ENCODE measurements at places on chromosomes 2 and 18.

DNA sequence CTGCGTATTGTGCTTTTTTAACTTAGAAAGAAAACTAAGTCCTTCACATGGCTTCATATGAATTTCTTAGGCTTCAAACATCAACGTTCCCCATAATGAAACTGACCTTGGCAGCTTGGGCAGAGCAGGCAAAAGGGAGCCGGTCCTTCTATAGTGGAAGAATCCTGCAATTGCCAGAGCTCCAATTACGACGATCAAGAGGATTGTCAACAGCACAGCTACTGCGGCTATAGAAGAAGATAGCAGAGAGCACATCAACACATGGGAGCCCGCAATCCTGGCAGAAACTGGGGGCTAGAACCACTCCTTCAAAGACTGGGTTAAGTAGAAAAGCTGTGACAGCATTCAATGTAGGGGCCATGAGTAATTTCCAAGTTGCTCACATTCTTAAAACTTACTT is 69.8 kb downstream of the DHRS9 start:
- no peak for DNase-seq

DNA sequence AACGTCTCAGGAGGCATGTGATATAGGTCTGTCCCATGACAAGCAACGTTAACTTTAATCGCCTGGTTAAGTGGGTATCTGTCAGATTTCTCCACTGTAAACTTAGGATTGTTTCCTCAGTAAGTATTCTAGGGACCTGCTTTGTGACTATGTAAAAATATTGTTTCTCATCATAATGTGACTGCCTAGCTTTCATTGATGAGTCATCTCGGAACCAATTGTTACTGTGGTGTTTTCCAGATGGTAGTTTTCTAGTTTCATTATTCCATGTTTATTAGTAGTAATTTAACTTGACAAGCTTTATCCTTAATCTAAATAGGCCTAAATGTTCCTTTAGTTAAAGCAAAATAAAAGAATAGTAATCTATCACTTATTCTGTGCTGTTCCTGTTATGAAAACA is 28.2 kb upstream of the GATA6 start:
- DNase-seq = no peak

DNA sequence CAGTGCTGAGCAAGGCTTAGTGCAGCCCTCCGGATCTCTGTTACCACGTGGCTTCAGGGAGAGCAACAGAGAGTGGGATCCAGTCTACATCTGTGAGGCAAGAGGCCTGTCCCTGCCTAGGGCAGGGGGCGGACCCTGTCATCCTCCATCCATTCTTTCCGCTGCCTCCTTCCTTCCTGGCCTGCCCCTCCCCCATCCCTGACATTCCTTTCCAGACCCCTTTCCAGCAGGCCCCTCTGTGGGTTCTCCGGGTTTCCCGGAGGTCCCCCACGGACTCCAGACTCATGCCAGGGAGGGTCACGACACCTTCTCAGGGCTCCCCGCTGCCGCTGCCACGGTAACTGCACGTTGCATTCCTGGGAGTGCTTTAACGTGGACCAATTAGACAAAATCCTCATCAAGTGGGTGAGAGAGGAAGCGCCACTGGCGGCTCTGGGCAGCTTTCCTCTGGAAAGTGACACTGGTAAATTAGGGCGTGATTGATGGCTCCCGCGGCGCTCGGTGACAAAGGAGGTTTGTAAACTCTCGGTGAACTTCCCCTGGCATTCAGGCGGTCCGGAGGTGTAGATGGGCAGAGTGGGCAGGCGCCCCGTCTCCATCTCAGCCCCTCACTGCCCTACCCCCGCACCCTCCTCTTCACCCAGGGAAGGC is 11.4 kb downstream of the ATOH8 start:
- DNase-seq = no peak

GRCh38 chr2:70906439-70907005 is 29.2 kb upstream of the ATP6V1B1 start:
- DNase-seq = no peak

GRCh38 chr2:191023235-191023679 is 9.3 kb upstream of the STAT1 start:
- no peak for DNase-seq

DNA sequence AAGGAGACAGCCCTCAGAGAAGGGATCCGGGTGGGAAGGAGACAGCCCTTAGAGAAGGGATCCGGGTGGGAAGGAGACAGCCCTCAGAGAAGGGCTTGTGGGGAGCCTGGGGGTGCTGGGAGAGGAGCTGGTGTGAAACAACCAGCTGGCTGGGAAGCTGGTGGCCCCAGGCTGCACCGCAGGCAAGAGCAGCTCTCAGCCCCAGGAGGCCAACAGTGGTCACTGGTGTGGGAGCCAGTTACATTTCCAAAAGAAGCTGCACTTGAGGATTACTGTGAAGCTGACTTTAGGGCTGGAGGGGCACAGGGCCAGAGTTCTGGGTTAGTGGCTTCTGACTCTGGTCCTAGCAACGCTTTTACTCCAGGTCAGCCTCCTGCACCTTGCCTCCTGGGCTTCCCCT is 3.3 kb downstream of the HES6 start:
- DNase-seq = no peak

DNA sequence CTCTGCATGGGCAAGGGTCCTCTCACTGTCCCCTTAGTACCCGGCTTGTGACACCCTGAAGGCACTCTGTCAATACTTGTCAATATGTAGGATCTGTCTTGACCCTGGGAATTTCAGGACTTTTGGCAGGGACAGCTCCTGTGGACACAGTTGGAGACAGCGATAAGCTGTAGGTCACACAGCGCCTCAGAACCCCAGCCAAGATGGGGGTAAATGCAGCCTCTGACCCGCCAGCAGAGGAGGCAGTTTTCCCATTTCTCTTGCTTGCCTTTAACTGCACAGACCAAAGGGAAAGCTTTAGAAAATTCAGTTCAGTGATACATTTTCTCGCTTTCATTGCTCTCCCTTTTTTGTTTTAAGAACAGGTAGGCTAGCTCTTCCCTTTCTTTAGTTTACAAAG is 54.8 kb upstream of the KLHL29 start:
- DNase-seq = no peak

DNA sequence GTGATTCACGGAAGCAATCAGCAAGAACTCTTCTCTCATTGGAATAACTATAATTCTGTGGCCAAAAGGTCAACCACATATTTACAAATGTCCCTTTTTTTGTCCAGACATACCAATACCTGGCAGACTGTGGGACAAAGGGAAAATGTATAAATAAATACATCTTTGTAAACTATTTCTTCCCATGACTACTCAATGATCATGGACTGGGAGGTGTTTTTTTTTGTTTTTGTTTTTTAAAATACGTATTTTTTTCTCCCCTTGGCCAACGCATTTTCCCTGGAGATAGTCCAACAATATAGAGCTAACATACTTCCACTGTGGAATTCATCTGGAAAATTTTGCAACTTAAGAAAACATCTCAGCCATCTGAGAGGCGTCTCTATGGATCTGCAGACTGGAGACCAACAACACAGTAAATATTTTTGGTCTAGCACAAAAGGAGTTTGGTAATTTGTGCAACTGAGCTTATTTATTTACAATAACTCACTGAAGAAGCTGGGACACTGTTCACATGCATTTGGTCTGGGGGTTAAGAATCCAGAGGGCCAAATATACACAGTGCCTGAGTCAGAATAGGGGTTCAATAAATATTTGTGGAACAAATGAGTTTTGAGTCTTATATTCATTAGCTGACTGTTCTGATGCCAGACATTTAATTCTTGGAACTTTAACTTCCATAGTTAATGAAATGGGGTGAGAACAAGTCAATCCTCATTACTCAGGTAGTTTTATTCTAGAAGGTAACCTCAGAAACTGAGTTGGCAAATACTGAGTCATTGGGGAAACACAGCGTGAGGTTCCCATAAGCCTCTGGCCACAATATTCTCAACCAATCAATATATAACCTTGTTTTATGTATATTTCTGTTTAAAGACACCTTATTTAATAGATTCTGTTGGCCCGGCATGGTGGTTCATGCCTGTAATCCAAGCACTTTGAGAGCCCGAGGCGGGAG is 36.2 kb downstream of the CCBE1 start:
- DNase-seq = no peak

GRCh38 chr18:37659906-37660305 is 94.3 kb upstream of the CELF4 start:
- DNase-seq = no peak

- no peak for DNase-seq
Measured at GRCh38 chr2:18883616-18884456, 294.5 kb upstream of the NT5C1B start.

- DNase-seq = no peak
Measured at GRCh38 chr18:54031243-54031642, 193.2 kb downstream of the MBD2 start.

GRCh38 chr2:62200868-62201267 is 5.0 kb downstream of the B3GNT2 start:
- no peak for DNase-seq

- peak; percentile 41 for DNase-seq
Measured at GRCh38 chr18:44882163-44882868, 201.6 kb downstream of the SETBP1 start.

- DNase-seq = no peak
Measured at GRCh38 chr2:97718051-97718882, 4.9 kb downstream of the ZAP70 start.

- no peak for DNase-seq
Measured at GRCh38 chr18:47558110-47558750, 306.8 kb upstream of the SKOR2 start.

DNA sequence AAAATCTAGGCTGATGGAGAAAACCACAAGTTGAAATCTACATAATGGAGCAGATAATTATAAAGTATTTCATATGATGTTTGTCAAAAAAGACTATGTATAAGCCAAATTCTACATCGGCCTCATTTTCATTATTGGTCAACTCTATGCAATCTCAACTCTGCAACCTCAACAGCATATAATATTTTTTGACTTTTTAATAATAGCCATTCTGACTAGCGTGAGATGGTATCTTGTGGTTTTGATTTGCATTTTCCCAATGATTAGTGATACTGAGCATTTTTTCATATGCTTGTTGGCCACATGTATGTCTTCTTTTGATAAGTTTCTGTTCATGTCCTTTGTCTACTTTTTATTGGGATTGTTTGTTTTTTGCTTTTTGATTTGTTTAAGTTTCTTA is 496.1 kb upstream of the SLC39A10 start:
- no peak for DNase-seq

DNA sequence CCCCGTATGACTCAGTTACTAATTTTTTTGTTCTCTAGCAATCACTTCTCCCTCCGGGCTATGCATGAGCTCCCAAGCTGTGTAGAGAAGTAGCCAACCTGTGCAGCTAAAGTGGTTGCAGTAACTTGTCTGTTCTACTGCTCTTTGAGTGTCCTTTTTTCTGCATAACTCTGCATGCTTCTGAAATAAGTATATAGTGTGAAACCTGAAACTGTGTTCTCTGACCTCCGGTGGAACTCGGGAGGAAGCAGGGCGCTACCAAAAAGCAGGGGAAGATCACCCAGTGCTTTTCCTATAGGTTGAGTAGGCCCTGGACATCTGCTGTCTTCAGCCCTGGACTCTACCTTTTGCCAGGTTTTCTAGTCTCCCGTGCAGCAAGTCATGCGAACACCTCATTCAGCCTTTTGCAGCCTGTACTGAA is 47.8 kb downstream of the PHLPP1 start:
- no peak for DNase-seq

DNA sequence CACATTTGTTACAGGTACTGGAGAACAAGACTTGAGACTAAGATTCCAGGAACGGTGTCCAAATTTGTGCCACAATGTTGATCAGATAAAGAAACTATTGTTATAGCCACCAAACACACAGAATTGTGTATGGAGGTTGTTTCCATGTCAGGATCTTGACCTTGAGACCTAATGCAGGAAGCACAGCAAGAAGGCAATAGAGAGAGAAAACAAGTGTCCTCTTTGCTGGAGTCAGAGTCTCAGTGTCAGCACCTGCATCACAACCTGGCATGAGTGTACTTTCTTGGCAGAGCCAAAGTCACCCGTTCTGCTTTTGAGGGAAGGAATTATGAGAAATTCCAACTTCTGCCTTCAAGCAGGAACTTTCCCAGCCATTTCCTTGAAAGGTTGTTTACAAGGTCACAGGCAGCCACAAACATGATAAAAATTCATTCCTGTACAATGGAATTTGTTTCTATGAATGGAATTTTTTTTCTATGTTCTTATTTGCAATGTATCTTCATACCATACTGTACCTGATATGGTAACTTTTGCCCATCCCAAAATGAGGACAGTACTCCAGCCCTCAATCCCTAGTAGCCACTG is 118.4 kb downstream of the PKP4 start:
- DNase-seq = no peak

DNA sequence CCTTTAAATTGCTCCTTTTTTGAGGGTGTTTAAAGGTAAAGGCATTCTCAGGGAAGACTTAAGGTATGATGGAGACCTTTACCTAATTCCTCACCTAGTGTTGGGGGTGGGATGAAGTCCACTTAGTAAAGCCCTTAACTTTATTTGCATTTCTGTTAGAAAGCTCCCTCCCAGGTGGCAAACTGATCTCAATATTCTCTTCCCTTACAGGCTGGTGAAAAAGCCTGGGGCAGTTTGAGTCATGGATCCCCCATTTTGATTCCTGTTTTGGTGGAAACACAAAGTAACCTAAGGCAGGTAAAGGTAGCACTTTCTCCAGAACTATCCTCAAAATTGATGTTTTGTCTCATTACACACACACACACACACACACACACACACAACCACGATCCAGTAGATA is 33.8 kb upstream of the HNRNPA3 start:
- DNase-seq = no peak

DNA sequence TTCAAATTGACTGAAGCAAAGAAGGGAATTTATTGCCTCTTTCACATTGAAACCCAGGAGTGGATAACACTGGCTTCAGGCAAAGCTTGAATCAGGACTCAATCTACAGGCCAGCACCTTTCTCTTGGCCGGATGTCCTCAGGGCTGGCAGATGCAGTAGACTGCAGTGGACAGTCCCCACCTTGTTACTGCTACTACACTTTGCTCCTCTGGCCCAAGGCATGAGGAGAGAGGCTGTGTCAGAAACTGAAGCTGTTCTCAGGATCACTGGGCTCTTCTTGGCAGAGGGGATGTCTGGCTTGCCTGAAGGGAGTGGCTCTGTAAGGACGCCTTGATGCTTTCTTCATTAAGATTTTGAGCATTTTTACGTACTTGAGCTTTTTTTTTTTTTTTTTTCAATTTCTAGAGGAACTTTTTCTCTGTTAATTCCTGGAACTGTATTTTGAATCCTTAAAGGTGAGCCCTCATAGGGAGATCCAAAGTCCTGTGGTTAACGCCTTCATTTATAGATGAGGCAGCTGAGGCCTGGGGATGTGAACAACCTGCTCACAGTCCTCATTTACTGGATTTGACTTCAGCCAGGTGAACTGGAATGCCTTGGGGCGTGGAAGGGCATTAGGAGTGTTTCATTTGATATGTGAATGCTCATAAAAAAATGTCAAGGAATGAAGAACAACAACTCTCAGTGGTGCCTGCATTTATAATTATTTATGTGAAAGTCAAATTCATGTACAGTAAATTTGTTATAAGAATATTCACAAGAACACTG is 36.6 kb downstream of the CASP10 start:
- no peak for DNase-seq

- no peak for DNase-seq
Measured at GRCh38 chr2:45406621-45407020, 204.4 kb downstream of the SRBD1 start.

GRCh38 chr2:38095079-38095995 is 19.4 kb upstream of the CYP1B1 start:
- DNase-seq = no peak

GRCh38 chr18:74914648-74915047 is 294.3 kb downstream of the PTGR3 start:
- no peak for DNase-seq
